ENCODE measurements at places on chromosomes 3 and 15.

- DNase-seq, result no peak
Observed at GRCh38 chr3:21920421-21920861, 169.4 kb upstream of the ZNF385D start.

- DNase-seq, result no peak
Observed at GRCh38 chr3:138875754-138876664, 41.3 kb upstream of the PIK3CB start.

GRCh38 chr3:55858302-55858701 is 371.2 kb upstream of the WNT5A start:
- no peak for DNase-seq

DNA sequence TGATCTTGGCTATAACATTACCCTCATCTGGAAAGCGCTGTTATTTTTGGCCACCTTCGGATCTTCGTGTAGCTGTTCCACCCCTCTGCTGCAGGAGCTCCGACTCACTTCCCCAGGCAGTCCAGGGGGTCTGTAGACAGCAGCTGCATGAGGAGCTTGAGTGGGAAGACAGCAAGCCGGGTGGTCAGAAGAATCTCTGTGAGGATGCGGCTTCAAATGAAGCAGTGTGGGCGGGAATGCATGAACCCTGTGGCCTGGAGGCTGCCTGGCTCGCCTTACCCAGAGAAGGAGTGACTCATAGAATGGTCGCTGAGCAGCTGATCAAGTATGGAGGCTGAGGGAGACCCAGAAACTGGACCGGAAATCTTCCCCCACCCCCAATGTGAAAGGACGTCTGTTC is 45.2 kb upstream of the NR2F2 start:
- no peak for DNase-seq

DNA sequence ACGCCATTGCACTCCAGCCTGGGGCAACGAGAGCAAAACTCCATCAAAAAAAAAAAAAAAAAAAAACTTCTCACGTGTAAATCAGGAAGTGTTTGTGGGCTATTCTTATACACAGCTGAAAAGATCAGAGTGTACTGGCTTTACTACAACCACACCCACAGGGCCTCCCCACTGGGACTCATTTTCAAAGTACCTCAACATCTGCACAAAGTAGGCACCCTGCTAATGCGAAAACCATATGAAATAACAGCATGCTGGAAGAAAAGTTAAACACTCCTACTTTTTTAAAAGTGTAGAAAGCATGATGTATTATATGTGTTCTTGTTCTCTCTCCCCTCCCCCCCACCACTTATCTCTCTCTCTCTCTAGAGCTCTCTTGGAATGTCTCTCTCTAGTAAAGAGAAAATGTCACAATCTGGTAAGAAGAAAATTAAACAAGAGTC is 11.1 kb downstream of the UACA start:
- no peak for DNase-seq

GRCh38 chr3:1583044-1583443 is 490.2 kb downstream of the CNTN6 start:
- no peak for DNase-seq

DNA sequence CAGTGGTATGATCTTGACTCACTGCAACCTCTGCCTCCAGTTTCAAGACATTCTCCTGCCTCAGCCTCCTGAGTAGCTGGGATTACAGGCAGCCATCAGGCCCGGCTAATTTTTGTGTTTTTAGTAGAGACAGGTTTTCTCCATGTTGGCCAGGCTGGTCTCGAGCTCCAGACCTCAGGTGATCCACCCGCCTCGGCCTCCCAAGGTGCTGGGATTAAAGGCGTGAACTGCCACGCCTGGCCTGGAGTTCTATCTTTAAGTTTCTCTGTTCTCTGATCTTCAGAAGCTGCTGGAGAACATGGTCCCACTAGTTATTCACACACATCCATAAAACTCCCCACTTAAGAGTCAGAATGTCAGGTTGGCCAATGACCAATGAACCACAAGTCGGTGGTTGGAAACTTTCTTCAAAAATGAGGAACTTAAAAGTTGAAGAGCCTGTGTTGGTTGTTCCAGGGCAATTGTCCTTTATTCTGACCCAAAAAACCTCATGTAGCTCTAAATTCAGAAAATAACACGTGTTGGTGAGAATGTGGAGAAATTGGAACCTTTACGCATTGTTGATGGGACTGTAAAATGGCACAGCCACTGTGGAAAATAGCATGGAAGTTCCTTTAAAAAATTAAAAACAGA is 55.9 kb upstream of the PIK3CB start:
- no peak for DNase-seq

GRCh38 chr3:11289864-11290263 is 17.7 kb downstream of the ATG7 start:
- no peak for DNase-seq

- no peak for DNase-seq
Observed at GRCh38 chr3:14410106-14410502, 7.7 kb downstream of the SLC6A6 start.

DNA sequence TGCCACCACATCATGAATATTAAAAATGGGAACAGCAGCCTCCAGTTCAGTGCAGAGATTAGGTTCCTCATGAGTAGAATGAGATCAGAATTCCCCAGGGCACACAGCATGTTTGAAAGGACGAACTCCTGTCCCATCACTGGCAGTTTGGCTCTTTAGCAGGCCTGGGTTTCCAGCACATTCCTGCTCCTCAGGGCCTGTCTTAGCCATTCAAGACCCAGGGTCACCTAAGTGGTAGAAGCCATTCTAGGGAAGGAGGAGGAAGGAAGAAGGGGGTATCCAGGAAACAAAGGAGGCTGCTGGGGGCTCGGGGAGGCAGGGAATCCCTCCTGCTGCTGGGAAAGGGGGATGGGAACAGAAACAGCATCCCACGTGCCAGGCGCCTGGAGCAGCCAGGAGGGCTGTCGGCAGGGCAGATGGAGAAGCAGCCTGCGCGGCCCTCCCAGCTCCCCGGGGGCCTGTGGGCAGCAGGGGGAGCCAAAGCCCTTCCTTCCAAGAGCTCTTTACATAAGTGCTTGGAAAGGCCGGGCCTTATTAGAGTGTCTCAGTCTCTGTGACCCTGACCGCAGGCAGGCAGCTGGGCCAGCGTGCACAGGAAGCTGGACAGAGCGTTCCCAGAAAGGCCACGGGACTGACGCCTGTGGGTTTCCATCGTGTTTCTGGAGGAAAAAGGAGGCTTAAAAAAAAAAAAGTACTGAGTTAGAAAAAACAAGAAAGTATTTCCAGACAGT is 24.7 kb downstream of the LOXL1 start:
- DNase-seq, result peak; percentile 79

GRCh38 chr3:38725726-38726419 is 76.4 kb upstream of the SCN5A start:
- no peak for DNase-seq

DNA sequence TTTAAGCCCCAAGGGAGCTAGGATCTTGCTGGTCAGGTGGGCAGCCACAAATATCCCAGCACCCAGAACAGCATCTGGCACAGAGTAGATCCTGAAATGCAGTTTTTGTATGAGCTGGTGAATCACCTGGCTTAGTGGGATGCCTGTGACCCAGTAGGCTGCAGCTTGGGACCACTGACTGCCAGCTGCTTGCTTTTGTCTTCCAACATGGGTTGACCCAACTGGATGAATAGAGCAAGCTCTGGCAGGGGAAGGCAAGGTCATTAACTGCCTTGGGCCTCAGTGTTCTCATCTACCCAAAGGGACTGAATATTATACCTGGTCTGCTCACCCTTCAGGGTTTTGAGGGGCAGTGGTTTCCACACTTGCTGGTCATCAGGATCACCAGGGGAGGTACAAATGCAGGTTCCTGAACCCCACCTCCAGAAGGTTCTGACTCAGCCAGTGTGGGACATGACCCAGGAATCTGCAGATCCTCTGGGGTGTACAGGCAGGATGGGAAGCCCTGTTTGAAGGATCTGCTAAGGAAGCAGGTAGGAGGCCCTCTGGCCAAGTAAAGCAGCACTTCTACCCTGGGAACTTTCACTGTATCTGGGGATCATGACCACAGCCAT is 55.4 kb downstream of the ITGA11 start:
- peak; percentile 17 for DNase-seq

DNA sequence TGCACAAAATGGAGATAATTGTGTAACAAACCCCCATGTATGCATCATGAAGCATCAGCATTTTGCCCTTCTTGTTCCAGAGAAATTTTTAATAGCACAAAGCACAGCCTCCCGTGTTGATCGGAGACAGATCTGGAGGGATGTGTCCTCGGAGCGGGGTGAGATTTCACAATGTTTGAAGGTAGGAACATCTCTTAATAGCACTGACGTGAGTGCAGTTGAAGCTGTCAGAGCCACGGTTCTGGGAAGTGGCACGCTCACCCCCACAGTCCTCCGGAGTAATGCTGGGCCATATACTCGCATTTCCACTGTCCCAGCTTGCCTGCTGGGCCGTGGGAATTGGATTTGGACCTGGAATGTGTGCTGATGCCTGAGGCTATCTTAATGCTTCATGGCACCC is 24.1 kb downstream of the ARPP21 start:
- no peak for DNase-seq

DNA sequence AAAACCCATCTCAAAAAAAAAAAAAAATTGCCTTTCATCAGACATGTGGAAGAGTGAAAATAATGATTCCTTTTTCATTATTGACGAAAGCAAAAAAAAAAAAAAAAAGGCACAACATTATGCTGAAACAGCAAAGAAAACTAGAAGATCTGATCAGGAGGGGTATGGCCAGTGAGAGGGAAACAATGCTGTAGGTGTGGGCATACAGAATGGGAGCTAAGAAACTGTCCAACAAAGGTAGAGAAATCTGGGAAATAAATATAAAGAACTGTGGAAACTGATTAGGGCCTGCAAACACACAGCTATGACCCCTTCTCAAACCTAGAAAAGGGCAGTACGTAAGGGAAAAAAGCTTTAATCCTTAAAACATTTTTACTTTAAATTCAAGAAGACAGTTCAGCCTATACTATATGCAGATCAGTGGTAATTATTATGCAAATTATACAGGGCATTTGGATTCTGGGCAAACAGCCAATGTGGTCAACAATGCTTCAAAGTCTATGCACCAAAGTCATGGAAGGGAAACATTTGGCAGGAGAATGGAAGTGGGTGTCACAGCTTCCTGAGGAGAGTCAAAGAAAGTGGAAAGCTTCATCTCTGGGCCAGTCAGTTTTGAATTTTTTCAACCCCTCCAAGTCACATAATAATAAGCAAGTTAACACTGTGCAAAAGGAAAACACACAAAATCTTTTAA is 68.3 kb upstream of the SLC12A8 start:
- no peak for DNase-seq

DNA sequence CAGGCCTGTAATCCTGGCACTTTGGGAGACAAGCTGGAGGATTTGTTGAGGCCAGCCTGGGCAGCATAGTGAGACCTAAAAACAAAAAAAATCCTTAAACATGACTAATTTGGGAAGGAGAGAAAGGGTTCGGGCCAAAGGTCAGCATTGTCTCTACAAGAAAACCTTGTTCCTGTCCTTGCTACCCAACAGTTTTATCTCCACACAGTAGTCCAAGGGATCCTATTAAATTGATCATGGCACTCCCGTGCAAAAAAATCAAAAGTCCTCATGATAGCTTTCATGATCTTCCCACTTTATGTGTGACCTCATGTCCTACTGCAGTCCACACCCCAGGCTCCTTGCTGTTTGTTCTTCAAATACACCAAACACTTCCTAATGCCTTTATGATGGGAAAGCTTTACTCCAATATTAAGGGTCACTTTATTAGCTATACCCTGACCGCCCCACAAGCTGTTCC is 4.2 kb downstream of the RPL15 start:
- no peak for DNase-seq

- no peak for DNase-seq
Observed at GRCh38 chr3:152539191-152539764, 270.5 kb downstream of the MBNL1 start.
